ENCODE measurements at places on chromosomes 7 and 10.

DNA sequence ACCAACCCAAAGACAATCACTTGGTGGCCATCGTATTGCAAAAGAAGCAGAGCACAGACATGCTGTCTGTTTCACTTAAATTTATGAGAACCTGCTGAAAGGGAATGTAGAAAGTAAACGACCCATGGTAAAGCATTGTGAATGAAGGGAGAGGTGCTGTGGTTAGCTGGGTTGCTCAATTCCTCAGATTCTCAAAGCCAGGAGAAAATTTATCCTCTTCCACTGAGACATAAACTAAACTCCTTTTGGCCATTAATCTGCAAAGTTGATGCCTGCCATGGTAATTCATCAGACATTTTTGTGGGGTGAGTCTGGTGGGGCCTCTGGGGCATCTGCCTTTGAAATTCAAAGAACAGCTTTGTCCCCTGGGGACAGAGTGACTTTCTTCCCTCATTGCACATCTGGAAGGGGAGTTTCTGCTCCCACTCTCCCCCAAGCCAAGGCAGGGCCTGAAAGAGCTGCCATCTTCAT is 951.0 kb downstream of the LRMDA start:
- no peak for DNase-seq

GRCh38 chr7:155685791-155686160 is 41.3 kb downstream of the RBM33 start:
- DNase-seq = no peak

DNA sequence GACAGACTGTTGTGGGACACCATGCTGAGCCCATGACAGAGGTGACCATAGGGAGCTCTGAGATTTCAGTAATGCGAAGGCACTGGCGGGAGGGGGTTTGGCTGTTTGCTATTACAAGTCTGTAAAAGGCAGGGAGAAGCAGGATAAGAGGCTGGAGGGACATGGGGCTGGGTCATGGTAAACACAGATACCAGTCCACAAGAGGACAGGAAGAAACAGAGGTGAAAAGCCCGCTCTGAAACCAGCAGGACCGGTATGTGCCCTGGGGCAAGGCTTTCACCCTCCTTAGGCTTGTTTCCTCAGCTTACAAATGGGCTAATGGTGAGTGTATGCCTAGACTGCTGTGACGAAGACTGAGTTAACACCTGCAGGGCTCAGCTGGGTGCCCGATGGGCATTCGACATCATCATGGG is 34.1 kb downstream of the ANXA11 start:
- DNase-seq = no peak

- DNase-seq = no peak
Observed at GRCh38 chr7:30069096-30069867, 41.1 kb downstream of the PLEKHA8 start.

- no peak for DNase-seq
Observed at GRCh38 chr7:83415840-83416239, 233.1 kb downstream of the SEMA3E start.

GRCh38 chr7:134798155-134798554 is 18.7 kb downstream of the CALD1 start:
- DNase-seq = no peak

DNA sequence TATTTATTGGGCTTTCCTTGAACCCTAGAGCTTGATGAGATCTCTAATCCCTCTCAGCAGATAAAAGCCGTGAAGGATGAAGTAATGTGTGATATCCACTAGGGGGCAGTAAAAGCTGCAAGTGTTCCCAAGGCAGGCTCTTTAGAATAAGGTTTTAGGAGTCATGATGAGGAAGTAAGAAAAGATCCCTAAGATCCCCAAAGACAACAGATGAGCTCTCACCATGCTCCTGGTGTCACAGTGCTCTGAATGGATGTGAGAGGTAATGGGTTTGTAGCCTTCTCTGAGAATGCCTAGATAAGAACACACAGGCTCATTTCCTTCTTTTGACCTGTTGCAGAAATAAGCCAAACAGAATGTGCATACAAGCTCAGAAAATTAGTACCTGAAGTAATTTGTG is 70.4 kb upstream of the ITPRID1 start:
- DNase-seq = peak; percentile 31

DNA sequence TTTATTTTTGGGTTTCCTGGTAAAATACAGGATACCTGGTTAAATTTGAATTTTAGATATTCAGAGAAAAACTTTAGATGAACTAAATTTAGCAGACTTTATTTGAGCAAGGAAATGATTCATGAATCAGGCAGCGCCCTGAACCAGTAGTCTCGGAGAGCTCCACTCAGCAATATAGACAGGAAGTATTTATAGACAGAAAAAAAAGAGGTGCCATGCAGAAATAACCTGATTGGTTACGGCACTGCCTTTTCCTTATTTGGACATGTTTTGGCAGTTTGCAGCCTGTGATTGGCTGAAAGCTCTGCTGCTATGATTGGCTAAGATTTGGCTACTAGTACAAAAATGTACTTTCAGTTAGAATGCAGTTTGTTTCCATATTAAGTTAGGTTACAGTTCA is 198.3 kb upstream of the DKK1 start:
- no peak for DNase-seq

DNA sequence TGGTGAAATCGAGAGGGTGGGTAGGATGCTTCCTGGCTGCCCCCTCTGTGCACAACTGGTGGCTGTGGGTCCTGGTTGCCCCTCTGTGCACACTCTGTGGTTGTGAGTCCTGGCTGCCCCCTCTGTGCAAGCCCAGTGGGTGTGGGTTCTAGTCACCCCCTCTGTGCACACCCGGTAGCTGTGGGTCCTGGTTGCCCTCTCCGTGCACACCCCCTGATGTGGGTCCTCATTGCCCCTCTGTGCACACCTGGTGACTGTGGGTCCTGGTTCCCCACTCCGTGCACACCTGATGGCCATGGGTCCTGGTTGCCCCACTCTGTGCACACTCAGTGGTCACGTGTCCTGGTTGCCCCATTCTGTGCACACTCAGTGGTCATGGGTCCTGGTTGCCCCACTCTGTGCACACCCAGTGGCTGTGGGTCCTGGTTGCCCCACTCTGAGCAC is 20.3 kb upstream of the RET start:
- DNase-seq = no peak

- DNase-seq = no peak
Observed at GRCh38 chr7:30301751-30302150, 17.4 kb downstream of the ZNRF2 start.

GRCh38 chr10:34711500-34711899 is 103.6 kb downstream of the PARD3 start:
- no peak for DNase-seq

GRCh38 chr7:129210989-129211312 is 13.9 kb upstream of the AHCYL2 start:
- no peak for DNase-seq

- DNase-seq = peak; percentile 77
Observed at GRCh38 chr7:140212100-140212881, 35.5 kb upstream of the KDM7A start.

- no peak for DNase-seq
Observed at GRCh38 chr10:84511106-84511505, 182.7 kb downstream of the CCSER2 start.

DNA sequence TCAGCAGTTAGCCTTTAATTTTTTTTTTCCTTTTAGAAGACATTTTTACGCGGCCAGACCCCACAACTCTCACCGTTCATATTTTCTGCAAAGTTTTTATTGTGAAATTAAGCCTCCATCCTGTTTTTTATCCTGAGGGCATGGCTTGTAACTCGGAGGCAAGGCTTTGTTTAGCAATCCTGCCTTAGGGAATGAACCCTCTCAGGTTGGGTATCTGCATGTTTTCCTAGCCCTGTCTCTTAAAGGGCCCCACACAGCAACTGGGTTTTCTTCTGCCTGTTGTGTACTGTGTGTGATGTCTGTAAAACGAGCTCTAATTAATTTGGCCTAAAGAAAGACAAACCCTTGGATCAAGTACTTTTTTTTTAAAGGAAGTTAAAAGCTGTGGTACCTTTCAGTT is 130.2 kb upstream of the COBL start:
- no peak for DNase-seq

- DNase-seq = no peak
Observed at GRCh38 chr10:100887761-100888296, 24.9 kb upstream of the SLF2 start.

DNA sequence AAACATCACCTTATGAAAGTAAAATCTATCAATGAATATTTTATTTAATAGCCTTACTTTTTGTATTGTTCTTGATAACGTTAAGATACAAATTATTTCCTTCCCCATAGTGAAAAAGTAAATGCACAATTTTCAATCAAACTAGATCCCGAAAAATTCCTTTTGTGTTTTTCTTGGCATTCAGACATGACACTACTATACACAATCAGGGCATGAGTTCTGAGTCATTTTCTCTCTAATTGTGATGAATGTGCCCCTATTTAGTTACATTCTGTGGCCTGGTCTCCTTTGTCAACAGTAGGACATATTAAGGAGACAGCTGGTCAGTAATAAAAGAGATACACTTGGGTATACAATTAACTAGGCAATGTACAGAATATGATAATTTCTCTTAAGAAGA is 19.8 kb downstream of the COL1A2 start:
- no peak for DNase-seq

DNA sequence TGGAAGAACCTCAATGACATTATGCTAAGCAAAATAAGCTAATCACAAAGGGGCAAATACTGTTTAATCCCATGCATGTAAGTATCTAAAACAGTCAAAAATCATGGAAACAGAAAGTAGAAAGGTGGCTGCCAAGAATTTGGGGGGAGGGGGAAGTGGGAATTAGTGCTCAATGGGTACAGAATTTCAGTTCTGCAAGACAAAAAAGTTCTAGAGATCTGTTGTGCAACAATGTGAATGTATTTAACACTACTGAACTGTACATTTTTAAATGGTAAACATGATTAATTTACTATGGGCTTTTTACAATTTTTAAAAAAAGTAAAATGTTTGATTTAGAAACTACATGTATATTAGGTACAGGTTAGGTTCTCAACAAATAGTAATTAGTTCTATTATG is 11.9 kb downstream of the EZH2 start:
- no peak for DNase-seq

DNA sequence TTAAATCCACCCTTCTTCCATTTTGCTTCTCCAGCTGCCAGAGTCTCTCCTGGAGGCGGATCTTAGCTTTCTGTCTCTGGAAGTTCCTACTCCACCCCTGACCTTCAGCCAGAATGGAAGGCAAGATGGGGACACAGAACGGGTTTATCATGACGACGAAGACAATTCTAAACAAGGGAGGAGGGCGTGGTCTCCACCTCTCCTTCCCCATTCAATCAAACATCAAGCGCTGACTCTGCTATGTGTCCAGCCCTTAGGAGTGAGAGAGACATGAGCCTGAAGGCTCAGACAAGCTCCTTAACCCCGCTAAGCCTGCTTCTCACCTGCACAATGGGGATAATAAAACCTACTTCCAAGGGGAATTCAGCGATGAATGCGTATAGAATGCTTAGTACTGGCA is 3.1 kb downstream of the CYP17A1 start:
- no peak for DNase-seq

GRCh38 chr7:13774976-13775375 is 214.5 kb downstream of the ETV1 start:
- no peak for DNase-seq

- peak; percentile 27 for DNase-seq
Observed at GRCh38 chr7:83796760-83797159, 147.8 kb upstream of the SEMA3E start.

DNA sequence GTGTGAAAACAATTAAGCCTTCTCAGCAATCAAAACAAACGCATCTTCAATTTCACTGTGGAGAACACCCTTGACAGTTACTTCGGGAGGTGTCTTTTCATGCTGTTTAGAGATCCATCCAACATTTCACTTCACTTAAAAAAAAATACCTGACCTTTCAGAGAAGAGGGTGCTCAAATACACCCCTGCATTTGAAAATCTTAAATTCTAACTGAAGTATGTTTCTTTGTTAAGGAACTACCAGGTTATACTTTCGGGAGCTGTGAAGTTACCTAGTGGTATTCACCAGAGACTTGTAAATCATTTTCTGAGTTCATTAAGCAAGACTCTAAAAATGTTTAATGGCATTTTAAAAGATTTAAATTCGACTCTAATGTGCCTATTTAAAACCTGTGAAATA is 38.8 kb downstream of the CNPY1 start:
- DNase-seq = no peak

DNA sequence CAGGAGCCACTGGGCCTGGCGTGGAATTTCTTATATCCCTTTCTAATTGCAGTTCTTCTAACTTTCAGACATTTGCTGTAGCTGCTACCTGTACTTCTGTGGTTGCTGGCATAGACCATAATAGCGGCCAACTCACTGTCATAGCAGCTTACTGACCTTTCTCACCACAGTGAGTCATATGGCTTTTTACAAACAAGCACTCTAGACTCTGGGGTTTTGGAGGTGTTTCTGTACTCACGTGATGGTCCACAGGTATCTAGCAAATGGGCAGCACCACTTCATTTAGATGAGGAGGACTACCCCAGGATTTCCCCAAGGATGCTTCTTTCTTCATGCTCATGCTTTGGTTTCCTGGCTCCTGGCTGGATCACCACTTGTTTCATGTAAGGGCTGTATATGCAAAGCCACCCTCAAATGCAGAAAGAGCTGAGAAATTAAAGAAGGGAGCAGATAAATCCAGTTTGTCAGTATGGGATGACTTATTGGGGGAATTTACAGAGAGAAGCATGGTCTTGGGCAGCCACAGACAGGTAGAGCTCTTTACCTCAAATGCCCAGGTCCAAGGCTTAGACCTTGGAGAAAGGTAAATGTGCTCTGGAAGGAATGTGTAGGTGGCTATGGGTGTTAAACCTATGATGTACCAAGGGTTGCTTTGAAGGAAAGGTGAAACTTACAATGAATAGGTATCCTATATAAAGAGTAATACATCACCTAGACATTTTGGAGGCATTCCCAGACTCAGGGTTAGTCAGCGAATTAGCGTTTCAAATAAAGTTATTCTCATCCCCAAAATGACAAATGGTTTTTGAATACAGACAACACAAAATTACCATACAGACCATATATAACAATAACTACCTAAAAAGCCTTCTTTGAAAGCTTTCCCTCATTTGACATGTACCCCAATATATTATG is 15.9 kb upstream of the SLC25A16 start:
- DNase-seq = peak; percentile 48

- no peak for DNase-seq
Observed at GRCh38 chr7:155773531-155773930, 38.7 kb downstream of the SHH start.

- no peak for DNase-seq
Observed at GRCh38 chr10:87619705-87620104, 40.0 kb upstream of the PAPSS2 start.

- no peak for DNase-seq
Observed at GRCh38 chr7:118644346-118644745, 419.8 kb downstream of the ANKRD7 start.

GRCh38 chr10:102545997-102546396 is 42.2 kb downstream of the SUFU start:
- DNase-seq = no peak

DNA sequence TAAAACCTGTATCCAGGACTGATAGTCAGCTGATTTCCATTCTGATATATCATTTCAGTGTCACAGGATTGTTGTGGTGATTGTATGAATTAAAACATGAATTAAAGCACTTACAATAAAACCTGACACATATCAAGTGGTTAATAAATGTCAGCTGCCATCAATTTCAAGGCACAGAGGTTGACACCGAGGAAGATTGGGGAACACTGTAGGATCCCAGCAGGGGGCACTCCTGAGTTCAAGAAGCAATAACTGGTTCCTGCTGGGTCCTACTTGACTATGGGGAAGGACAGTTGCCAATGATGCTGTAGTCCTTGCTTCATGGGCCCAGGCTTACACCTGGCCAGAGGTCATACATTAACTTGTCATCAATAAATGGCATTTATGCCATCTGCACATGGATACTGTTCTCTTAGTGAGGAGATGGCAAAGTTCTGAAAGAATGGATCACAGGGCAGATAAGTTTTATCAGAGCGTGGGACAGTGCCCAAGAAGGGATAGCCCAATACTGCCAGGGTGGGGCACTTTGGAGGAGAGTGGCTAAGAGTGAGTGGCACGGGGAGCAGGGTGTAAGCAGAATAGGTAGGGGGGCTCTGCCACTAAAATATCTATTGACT is 24.1 kb downstream of the FZD1 start:
- DNase-seq = no peak
